Hematopoietic multipotent progenitor cell (in vitro differentiated cells): ENCODE measurements at places on chromosomes 16 and 17. TPM values are rescaled to one million over a fixed set of nuclear protein-coding genes. Genes with fewer than 3 reads are reported as not detected.

- no peak for DNase-seq
Observed at GRCh38 chr17:57881143-57881542, 31.3 kb upstream of the MRPS23 start.

- no peak for DNase-seq
Observed at GRCh38 chr17:44820631-44821212, 9.4 kb downstream of the GJC1 start.

- no peak for DNase-seq
Observed at GRCh38 chr17:11917415-11917814, 79.9 kb downstream of the ZNF18 start.

GRCh38 chr17:62703776-62704380 lies 76.4 kb downstream of the MRC2 start:
- peak; percentile 53 for DNase-seq

- DNase-seq: peak; percentile 70
Observed at GRCh38 chr17:8120520-8121406, 2.4 kb upstream of the ALOXE3 start.

GRCh38 chr17:17943281-17943984 lies 28.8 kb downstream of the TOM1L2 start:
- DNase-seq: no peak

DNA sequence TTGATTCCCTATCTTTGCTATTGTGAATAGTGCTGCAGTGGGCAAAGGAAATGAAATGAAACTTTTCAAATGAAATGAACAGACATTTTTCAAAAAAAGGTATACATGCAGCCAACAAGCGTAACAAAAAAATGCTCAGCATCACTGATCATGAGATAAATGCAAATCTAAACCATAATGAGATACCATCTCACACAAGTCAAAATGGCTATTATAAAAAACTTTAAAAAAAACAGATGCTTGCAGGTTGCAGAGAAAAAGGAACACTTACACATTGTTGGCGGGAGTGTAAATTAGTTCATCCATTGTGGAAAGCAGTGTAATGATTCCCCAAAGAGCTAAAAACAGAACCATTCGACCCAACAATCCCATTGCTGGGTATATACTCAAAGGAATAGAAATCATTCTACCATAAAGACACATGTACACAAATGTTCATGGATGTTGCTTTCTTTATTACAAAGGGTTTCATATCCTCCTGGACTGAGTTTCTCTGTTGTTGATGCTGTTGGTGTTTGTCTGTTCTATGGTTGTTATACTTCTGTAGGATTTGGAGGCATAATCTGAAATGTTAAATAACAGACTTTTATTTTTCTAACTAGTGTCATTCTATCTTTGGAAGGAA lies 99.3 kb upstream of the SOX9 start:
- no peak for DNase-seq

DNA sequence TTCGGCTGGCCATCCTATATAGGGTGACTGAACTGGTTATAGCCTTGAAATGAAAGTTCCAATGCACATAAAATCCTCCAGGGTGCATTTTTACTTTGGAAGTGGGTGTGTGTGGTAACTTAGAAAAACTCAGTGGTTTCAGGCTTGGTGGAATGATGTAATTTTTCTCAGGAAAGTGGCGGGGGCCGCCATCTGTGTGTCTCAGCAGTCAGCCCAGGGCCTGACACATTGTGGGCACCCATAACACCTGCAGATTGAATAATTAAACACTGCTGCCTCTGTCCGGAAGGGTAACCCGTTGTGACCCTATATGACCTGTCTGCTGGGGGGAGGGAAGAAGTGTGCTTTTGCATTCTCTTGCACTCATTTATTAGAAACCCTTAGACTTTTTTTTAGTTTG lies 2.2 kb upstream of the PDP2 start:
- DNase-seq: peak; percentile 56

- DNase-seq: no peak
Observed at GRCh38 chr16:84156342-84156784, 11.3 kb downstream of the DNAAF1 start.

DNA sequence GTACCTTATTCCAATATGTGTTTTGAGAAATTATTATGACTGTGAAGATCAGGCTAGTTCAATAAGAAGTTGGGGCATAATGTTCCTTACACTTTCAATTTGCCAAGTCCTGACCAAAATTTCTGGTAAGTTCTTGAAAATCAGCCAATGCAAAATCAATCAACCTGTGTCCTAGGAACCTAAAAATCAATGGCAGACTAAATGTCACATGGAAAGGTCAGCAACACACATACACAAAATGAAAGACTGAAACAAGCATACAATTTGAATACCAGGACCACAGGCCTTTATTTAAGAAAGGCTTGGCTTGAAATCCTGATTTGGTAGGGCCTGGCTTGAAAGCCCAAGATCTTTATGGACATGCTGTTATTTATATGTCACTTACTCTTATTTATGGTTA lies 155.5 kb upstream of the ZKSCAN2 start:
- DNase-seq: no peak

GRCh38 chr16:566475-567372 lies at the start of gene NHLRC4:
Gene NHLRC4 (plus strand): TSS chr16:567005. CDS start chr16:568048, 1,043 bp downstream.
- DNase-seq: no peak

- DNase-seq: no peak
Observed at GRCh38 chr16:87310610-87311009, 6.6 kb downstream of the C16orf95 start.

GRCh38 chr17:3335876-3336275 lies 37.7 kb upstream of the OR3A1 start:
- DNase-seq: no peak

DNA sequence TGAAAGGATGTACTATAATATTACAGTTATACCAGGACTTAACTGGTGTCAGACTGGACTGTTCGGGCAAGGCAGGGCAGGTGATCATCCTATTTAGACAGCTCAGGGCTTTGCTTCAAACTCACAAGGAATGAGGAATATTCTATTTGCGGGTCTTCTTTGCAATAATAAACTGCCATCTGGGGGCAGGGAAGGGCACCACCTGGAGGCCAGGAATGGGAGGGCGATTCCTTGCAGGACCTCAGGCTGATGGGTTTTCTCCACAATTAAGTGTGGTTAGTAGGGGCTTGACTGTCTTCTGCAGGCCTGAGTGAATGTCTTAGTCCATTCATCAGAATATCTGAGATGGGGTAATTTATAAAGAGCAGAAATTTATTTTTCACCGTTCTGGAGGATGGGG lies 424.1 kb downstream of the CA10 start:
- no peak for DNase-seq

- peak; percentile 35 for DNase-seq
Observed at GRCh38 chr17:57366558-57367351, 110.4 kb downstream of the MSI2 start.

The TNFRSF13B gene
- total RNA-seq: 0.27 TPM

The MMP28 gene
- total RNA-seq: 33.4 TPM

The KRT24 gene
- not detected for total RNA-seq

The NUBP2 gene
- total RNA-seq: 75.9 TPM
